ENCODE measurements at places on chromosomes 7 and 10.
A peak's percentile ranks its signal among the peaks of the same experiment; 100 is the strongest.

DNA sequence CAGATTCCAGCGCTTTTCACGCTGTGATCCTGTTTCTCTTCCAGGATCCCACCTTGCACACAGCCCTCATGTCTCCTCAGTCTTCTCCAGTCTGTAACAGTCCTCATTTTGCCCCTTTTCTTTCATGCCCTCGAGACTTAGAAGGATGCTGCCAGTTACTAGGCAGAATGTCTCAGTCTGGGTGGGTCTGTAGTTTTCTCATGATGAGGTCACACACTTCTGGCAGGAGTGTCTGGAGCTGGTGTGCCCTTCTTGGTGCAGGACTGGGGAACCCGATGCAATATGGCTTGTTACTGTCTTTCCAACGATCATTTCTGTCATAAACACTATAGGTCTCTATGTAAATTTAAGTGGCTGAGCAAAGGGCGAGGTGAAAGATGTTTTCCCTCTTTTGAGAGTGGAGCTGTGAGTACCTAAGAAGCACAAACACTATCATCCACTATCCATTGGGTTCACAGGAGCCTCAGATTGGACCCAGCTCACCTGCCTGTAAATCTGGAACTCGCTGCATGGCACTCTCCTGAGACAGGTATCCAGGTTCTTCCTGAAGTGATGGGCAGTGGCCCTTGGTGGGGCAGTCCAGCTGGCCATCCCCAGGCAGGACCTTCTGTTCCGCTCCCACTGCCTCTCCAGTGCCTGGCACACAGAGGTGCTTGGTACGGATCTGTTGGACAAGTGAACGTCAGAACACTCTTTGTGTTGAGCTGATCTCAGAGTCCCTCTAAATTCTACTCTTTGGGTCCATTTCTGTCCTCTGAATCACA is 64.3 kb upstream of the ZNF32 start:
- DNase-seq: no peak

GRCh38 chr10:11197266-11197712 is 179.6 kb downstream of the CELF2 start:
- no peak for DNase-seq

DNA sequence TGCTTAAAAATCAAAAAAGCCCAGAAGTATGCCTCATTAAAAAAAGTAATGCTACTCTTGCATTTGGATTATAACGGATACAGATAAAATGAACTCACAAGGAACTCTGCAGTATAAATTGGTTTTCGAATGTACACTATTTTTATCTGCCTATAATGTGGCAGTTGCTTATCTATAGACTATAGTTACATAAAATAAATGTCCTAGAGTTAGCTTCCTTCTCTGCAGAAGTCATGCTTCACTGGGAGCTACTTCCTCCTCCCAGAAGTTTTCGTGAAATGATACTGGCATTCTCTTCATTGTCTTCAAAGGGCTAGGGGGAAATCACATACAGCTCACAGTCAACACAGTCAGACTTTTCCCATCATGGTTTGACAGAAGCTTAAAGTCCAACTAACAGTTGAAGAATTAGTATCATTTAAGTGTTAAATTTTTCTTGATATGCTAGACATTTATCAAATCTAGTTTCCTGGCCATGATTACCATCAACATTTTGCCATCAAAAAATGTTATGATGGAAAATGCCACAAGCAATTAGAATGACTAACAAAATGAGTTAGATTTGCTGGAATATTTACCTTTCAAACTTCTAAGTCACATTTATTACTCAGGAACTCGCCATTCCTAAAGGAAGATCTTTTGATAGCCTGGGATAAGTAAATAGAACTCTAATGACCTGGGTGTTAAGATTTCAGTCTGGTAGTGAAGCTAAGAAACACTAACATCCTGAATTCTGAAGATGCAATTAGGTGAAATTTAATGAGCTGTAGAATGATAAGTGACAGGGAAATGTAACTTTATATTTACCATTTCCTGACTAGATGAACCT is 87.3 kb upstream of the TRIL start:
- DNase-seq: no peak

GRCh38 chr10:62025901-62026879 is 124.7 kb downstream of the ARID5B start:
- no peak for DNase-seq

DNA sequence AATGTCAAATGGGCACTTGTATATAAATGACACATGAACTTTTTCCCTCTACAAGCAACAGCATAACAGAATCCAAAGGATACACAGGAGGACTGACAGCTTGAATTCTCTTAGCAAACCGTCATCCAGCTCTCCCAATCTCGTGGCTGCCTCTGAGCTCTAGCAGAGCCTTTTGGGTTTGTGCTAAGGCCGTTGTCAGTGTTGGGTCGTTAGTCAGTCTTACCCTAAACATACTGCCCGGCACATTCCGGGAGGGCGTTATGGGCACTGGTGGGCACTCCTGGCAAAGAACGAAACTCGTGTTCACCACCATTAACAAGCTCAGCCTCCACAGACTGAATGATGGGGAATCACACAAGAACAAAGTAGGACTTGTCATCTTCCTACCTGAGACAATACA is 19.6 kb upstream of the ENO4 start:
- no peak for DNase-seq

GRCh38 chr10:100744987-100745881 is at the start of gene PAX2:
PAX2 (plus strand) TSS chr10:100745582; CDS start chr10:100746261, 679 bp downstream.
- no peak for DNase-seq

DNA sequence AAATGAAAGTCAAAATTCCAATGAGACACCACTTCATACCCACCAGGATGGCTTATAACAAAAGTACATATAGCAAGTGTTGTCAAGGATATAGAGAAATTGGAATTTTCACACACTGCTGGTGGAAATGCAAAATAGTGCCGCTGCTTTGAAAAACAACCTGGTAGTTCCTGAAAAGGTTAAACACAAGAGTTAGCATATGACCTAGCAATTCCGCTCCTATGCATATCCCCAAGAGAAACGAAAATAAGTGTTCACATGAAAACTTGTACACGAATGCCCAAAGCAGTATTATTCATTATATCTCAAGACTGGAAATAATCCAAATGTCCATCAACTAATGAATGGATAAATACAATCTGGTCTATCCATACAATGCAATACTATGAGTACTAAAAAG is 14.8 kb downstream of the IDE start:
- no peak for DNase-seq

DNA sequence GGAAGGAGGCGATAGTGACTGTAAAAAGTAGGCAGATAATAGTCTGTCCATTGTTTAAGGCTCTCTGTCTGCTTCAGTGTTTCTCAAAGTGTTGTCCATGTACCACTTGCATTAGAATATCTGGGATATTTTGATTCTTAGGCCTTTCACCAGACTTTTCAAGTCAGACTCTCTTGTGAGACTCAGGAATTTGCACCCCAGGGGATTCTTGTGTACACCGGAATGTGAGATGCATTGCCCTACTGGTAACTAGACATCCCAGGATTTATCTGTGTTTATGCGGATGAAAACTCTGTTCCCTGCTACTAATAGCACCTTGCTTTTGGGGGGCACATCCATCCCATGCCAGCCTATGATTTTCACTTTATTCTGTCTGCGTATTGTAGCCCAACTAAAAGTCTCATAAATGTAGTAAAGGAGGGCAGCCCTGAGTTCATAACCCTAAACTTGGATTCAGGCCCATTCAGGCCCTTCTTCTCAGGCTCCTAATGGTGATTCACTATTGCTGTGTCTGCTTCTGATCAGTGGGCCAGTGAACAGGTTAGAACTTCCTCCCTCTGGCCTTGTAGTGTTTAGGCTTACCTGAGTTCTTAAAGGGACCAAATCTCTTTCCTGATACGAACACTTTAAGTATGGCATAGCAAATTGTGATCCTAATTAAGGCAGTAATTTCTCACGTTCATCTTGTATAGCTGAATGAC is 71.8 kb upstream of the RPA3 start:
- DNase-seq: no peak

GRCh38 chr7:142272841-142273240 is 15.0 kb upstream of the PRSS58 start:
- no peak for DNase-seq

DNA sequence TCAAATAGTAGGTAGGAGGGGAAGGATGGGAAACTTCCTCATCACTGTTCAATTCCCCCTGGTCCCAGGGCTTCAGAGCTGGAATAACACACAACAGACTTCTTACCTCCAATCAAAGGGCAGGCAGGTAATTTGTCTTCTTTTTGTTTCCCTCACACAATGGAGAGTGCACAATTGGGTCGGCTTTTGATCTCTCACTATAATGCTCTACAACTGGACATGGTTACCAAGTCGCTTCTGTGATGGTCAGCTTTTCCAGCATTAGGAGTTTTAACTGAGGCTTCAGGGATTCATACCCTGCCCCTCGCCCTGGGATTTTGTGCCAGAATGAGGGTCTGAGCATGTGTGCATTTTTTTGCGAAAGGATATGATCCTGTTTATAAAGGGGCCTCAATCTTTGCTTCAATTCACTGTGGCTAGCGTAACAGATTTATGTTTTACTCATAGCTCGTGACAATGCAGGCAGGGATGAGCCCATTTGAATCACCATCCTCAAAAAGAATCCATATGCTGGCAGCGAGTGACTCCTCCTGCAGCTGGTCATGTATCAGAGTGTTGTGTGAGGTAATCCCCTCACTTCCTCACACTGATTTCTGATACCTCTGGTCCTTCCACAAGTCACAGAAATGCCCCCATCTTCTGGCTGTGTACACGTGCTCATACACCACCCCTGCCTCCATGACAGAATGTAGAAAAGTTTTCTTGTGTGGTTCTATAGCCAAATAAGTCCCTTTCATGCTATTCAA is 189.6 kb downstream of the CTTNBP2 start:
- DNase-seq: no peak

GRCh38 chr10:79335470-79336235 is 11.6 kb upstream of the PPIF start:
- DNase-seq: no peak

DNA sequence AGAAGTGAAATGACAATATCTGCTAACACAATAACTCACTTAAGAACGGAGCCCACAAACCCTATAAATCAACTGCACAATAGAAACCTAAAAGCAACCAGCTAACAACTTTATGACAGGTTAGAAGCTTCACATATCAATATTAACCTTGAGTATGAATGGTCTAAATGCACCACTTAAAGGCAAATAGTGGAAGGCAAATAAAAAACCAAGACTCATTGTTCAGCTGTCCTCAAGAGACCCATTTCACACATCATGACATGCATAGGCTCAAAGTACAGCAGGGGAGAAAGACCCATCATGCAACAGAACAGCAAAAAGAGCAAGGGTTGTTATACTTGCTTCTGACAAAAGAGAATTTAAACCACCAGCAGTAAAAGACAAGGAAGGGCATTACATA is 46.8 kb downstream of the CDC14C start:
- no peak for DNase-seq

- no peak for DNase-seq
Measured at GRCh38 chr7:157138101-157138423, 664 bp upstream of the UBE3C start.

DNA sequence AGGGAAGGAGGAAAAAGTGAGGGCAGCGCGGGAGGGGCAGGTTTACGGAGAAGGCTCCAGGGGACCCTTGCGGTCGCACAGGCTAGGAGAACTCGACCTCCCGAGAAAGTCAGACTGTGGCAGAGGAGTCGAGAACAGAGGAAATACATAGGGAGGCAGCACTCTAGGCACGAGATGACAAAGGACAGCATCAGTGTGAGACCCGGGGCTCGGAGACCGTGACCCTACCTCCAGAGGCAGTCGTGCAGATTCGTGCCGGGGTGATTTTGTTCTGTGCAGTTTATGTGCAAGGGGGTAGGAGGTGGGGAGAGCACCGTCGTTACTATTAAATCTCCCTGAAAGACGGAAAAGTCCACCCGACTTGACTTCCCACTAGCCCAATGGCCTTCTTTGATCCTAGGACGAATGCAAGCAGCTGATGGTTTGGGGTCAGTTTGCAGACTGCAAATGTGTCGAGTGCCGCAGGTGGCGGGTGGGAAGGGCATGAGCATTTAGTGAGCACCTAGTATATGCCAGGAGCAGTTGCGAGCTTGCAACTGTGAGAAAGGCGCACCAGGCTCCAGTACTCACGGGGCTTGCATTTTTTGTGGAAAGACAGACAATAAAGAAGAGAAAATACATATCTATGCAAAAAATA is 674 bp upstream of the OSBPL3 start:
- DNase-seq: peak; percentile 34

DNA sequence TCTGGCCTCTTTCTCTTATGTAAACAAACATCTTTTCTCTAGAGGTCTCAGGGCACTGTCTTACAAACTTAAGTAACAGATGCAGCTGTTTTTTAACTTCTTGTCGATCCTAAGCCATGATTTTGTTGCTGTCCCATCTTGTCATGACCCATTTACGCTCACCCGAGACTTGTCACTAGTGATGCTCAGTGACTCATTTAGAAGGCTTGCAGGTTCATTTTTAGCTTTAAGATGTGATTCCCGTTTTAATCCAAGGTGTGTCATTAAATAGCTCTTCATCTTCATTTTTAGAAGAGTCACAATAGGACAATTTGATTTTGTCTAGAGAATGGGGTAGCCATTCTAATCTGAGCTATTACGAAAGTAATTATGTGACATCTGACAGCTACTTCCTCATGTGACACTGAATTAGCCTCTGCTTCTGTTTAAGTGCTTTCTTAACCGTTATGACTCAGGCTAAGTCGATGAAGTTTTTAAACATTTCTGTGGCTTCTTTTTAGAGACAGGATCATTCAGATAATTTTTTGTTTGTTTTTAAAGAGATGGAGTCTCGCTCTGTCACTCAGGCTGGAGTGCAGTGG is 42.7 kb downstream of the SPDYE5 start:
- DNase-seq: no peak

DNA sequence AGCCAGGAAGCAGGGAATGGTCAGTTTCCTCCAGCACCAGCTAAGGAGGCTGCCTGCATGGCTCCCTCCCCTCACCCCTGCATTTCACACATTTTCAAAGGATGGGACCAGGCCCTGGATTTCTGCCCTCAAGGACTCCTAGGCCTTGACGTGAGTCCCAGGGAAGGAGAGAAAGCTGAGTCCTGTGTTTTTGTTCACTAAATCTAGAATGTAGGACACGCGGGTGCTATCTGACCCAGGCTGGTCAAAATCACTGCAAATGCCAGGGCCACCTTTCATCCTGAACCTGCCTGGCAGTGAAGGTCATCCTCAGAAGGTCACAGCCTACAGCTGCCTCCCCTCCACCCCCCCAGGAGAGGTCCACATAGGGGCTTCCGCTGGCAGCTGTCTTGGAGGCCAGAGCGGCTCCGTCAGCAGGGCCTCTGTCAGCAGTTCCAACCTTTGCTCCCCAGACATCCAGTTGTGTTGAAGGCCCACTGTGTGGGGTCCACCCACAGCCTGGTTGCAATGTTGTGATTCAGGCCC is 18.0 kb downstream of the RHBDD2 start:
- no peak for DNase-seq

GRCh38 chr10:82310839-82311238 is 435.8 kb downstream of the NRG3 start:
- no peak for DNase-seq

- DNase-seq: no peak
Measured at GRCh38 chr7:32559480-32559879, 64.2 kb downstream of the AVL9 start.

GRCh38 chr10:95451150-95451549 is 110.0 kb downstream of the SORBS1 start:
- no peak for DNase-seq

DNA sequence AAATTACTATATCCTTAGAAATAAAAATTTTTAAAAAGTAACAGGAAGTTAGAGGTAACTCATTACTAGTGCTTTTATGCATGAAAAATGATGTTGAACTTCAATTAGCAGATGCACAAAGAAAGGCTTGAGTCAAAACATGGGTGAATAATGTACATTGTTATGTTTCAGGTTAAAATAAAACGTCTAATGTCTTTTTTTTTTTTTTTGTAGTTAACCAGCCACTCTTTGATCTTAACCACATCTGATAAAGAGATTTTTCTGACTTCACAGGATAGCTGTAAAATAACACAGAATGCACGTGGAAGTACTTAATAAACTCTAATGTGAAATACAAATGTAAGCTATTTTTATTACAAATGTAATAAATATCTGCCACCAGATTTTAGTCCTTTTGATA is 61.7 kb downstream of the GSAP start:
- no peak for DNase-seq
